Stimulated activated CD4-positive, alpha-beta T cell treated with anti-CD3 and anti-CD28 coated beads, Interleukin-2, amount 100 ng/mL, for 24 hours (primary cell): ENCODE measurements at places on chromosomes 3 and 15.

- DNase-seq, result no peak
Observed at GRCh38 chr3:50950591-50950990, 275.9 kb downstream of the DOCK3 start.

- no peak for DNase-seq
Observed at GRCh38 chr15:100318880-100319279, 22.9 kb downstream of the ADAMTS17 start.

- no peak for DNase-seq
Observed at GRCh38 chr15:58564981-58565380, 133.2 kb downstream of the LIPC start.

DNA sequence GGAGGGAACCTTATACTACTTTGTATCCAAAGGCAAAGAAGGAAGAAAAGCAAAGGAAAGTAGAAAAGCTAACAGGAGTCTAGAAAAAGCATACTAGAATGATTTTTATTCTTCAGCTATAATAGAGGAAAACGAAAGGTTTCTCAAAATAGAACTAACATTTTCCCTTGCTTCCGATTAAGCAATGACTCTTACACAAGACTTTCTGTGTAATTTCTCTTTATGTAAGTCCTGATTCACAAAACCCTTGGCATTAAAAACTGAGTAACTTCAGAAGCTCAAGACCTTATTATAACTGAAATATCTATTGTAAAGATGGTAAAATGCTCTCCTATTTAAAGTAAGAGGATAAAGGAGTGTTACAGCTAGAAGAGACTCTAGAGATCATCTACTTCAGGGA is 97.4 kb downstream of the DTWD1 start:
- DNase-seq, result no peak

- DNase-seq, result no peak
Observed at GRCh38 chr3:144109944-144110343, 138.3 kb downstream of the DIPK2A start.

DNA sequence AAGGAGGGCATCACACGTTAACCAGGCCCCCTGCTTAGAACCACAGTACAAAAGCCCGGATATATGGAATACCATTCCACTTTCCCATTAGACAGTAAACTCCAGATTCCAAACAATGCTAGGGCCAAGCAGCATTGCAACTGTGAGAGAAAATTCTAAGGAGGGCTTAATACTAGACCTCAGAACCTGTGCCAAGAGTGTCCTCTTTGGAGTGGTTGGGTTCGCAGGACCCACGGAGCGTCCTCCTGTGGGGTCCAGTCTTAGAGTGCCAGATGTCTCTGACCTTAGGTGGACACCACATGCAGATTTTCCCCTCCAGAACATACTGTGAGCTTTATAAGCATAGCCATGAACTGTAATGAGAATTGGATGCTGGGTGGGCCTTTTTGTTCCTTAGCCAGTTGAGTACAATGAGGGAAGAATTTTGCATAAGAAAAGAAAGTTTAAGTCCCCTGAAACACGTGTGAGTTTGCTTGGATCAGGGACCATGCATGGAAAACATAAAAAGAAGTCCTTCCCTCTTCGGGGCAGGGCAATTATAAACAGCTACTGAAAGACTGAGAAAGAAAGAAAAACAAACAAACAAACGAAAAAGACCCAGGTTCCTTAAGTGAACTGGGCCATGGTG is 325.7 kb downstream of the NEK10 start:
- DNase-seq, result no peak

- DNase-seq, result no peak
Observed at GRCh38 chr3:40186508-40186907, 123.0 kb upstream of the EIF1B start.

GRCh38 chr3:184761075-184761841 is 49.4 kb upstream of the MAGEF1 start:
- no peak for DNase-seq

DNA sequence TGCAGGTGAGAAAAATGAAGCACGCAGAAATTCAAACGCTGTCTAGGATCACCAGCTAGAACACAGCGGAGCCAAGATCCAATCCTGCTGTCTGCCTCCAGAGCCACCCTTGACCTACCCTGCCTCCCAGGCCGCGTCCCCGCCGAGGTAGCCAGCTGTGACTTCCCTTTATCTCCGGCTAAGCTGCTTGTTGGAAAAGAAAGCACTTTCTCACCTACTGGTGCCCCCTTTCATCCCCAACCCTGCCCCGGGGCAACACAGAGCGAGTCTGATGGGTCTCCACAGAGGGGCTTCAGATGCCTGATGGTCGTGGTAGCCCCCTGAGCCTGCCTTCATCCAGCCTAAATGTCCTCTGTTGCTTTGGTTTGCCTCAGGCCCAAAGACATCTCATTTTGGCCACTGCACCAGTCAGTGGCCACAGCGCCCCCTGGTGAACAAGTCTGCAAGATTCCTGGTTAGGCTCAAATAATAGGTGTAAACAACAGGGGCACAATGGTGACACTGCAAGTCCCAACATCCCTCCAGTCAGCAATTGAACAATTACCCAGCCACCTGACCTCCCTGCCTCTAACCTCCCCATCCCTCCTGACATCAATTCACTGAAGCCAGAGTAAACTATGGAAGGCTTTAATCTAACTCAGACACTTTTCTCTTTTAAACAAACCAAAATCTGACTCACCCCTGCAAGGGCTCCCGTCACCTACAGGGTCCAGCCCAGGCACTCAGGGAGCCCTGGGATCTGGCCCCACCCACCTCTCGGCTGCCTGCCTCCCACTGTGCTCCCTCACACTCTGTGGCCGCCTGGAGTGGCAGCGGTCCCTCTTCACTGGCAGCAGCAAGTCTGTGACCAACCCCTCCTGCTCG is 27.3 kb upstream of the BCL2L10 start:
- DNase-seq, result peak; percentile 81

- DNase-seq, result peak; percentile 66
Observed at GRCh38 chr15:23035964-23036566, 3.3 kb downstream of the TUBGCP5 start.

DNA sequence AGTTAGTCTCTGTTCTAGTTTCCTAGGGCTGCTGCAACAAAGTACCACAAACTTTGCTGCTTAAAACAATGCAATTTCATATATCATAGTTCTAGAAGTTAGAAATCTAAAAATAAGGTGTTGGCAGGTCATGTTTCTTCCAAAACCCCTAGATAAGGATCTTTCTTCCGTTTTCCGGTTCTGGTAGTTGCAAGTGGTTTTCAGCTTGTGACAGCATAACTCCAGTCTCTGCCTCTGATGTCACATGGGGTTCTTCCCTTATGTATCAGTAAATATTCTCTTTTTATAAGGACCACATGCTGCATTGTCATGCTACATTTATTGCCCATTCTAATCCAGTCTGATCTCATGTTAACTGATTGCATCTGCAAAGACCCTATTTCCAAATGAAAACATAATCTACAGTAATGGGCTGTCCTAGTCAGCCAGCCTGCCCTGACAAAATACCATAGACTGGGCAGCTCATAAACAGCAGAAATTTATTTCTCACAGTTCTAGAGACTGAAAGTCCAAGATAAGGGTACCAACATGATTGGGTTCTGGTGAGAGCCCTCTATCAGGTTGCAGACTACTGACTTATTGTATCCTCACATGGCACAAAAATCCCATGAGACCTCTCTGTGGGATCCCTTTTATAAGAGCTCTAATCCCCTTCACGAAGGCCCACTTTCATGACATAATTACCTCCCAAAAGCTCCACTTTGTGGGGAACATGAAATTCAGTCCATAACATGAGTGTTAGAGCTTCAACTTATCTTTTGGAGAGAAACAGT is 642.0 kb upstream of the NAALADL2 start:
- no peak for DNase-seq

DNA sequence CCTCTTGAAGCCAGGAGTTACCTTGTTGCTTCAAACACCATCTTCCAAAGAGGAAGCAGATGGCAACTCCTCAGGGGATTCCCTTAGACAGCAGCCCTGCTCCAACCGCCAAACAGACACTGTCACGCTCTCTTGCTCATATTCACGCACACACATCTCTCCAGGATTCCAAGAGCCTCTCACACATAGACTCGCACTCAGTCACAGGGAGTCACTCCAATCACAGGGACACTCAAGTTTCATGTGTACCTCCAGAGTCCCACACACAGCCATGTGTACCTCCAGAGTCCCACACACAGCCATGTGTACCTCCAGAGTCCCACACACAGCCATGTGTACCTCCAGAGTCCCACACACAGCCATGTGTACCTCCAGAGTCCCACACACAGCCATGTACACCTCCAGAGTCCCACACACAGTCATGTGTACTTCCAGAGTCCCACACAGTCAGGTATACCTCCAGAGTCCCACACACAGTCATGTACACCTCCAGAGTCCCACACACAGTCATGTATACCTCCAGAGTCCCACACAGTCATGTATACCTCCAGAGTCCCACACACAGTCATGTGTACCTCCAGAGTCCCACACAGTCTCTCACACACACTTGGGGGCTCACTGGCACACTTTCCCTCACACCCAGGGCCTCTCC is 6.1 kb downstream of the VWA5B2 start:
- no peak for DNase-seq

- DNase-seq, result no peak
Observed at GRCh38 chr3:22526266-22526837, 676.8 kb upstream of the UBE2E2 start.

GRCh38 chr15:100879061-100879463 is 569 bp upstream of the ALDH1A3 start:
- DNase-seq, result no peak

GRCh38 chr3:151580591-151580990 is 119.7 kb upstream of the IGSF10 start:
- DNase-seq, result no peak

GRCh38 chr3:42066516-42067181 is 24.5 kb upstream of the TRAK1 start:
- no peak for DNase-seq

- no peak for DNase-seq
Observed at GRCh38 chr3:88626456-88627120, 476.8 kb downstream of the C3orf38 start.

GRCh38 chr15:48650931-48651330 is 5.4 kb upstream of the FBN1 start:
- DNase-seq, result no peak

- DNase-seq, result no peak
Observed at GRCh38 chr3:158486200-158486599, 84.8 kb upstream of the MLF1 start.

GRCh38 chr15:22866079-22866478 is 27.6 kb downstream of the NIPA2 start:
- DNase-seq, result no peak

DNA sequence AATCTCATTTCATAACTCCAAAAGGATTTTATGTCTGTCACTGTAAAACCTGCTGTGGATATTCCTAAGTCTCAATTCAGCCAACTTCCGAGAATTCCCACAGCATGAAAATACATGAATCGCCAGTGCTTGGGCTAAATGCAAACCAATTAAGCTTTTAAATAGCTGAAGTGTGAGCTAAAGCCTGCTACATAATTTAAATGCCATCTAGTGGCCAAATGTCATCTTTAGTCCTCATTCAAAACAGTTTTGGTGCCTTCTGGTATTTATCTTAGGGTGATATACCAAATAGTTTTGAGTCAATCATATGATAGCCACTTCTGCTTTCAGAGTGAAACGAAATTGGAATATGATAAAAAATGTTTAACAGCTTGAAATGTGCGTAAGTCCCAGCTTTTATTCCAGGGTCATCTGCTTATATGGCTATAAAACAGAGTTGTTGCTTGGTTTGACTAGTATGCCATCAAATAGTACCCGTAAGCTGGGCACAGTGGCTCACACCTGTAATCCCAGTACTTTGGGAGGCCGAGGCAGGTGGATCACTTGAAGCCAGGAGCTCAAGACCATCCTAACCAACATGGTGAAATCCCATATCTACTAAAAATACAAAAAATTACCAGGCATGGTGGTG is 41.8 kb upstream of the CCNL1 start:
- no peak for DNase-seq

- DNase-seq, result no peak
Observed at GRCh38 chr3:142706321-142707127, 17.3 kb upstream of the TRPC1 start.

DNA sequence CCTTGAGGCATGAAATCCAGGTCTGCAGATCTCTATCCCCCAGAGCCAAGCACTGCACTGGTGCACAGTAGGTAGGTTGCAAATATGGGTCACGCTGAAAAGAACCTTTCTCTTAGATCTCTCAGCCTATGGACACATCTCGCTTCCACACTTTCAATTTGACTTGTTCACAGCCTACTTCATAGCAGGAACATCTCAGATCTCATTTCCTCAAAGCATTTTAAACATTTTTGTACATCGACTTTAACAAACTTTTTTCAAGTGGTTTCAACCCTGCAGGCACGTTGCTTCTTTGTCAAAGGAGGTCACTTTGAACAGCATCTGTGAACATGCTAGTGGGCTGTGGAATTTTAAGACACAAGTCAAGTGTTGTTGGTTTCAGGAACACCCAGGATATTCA is 76.0 kb downstream of the SLC12A8 start:
- no peak for DNase-seq
